ENCODE measurements at places on chromosomes 12 and 14. TPM values are rescaled to one million over a fixed set of nuclear protein-coding genes. Genes with fewer than 3 reads are reported as not detected.

The DLGAP5 gene
- 10.4 TPM for polyA plus RNA-seq

The LRRK2 gene
- 7.5 TPM for polyA plus RNA-seq

The SIRT4 gene
- 5.3 TPM for polyA plus RNA-seq

The ALDH2 gene
- polyA plus RNA-seq: 38.4 TPM

The SPIC gene
- polyA plus RNA-seq: not detected

The CABP1 gene
- polyA plus RNA-seq: 1.6 TPM

The MMP19 gene
- 1.5 TPM for polyA plus RNA-seq

The PRR4 gene
- 4.7 TPM for polyA plus RNA-seq

The SIX1 gene
- 70.1 TPM for polyA plus RNA-seq

The TRPV4 gene
- 0.73 TPM for polyA plus RNA-seq

The BDKRB2 gene
- polyA plus RNA-seq: 5.8 TPM

The ABHD12B gene
- 2.8 TPM for polyA plus RNA-seq

The C14orf93 gene
- polyA plus RNA-seq: 8.9 TPM

The SMARCD1 gene
- 45.4 TPM for polyA plus RNA-seq

The NTN4 gene
- polyA plus RNA-seq: 55.1 TPM

The GPN3 gene
- 24.7 TPM for polyA plus RNA-seq

The RIPK3 gene
- polyA plus RNA-seq: 1.2 TPM

The POTEG gene
- polyA plus RNA-seq: not detected

Measured in muscle of arm (tissue), 14 donors.